ENCODE measurements at places on chromosomes 1 and 21. TPM values are rescaled to one million over a fixed set of nuclear protein-coding genes. Genes with fewer than 3 reads are reported as not detected.

SPRR1A gene
- not detected for total RNA-seq

RASSF5 gene
- total RNA-seq = 0.39 TPM

NBL1 gene
- 54.3 TPM for total RNA-seq

LGR6 gene
- total RNA-seq = not detected

CFH gene
- 3.2 TPM for total RNA-seq

CD34 gene
- 42.1 TPM for total RNA-seq

UBL4B gene
- total RNA-seq = not detected

EFNA3 gene
- total RNA-seq = 0.80 TPM

HSD3B2 gene
- not detected for total RNA-seq

B3GALT2 gene
- total RNA-seq = 0.05 TPM

DNAJC28 gene
- total RNA-seq = 0.64 TPM

CAPN2 gene
- total RNA-seq = 304 TPM

CACNA1S gene
- total RNA-seq = not detected

TPTE gene
- not detected for total RNA-seq

TEX38 gene
- total RNA-seq = not detected
